ENCODE measurements at places on chromosomes 11 and 22.

- no peak for DNase-seq
Observed at GRCh38 chr22:30227438-30228228, 18.9 kb downstream of the LIF start.

GRCh38 chr11:92728628-92729027 is 240.8 kb upstream of the MTNR1B start:
- DNase-seq: no peak

- no peak for DNase-seq
Observed at GRCh38 chr11:87600938-87601337, 563.2 kb downstream of the TMEM135 start.

GRCh38 chr11:71530602-71531001 is 3.5 kb downstream of the KRTAP5-7 start:
- no peak for DNase-seq

- DNase-seq: peak; percentile 79
Observed at GRCh38 chr11:105975128-105975527, 46.9 kb downstream of the MSANTD4 start.

GRCh38 chr11:16806791-16807190 is 68.3 kb downstream of the C11orf58 start:
- DNase-seq: no peak

GRCh38 chr22:22817468-22818201 is 70.0 kb upstream of the IGLL5 start:
- no peak for DNase-seq

DNA sequence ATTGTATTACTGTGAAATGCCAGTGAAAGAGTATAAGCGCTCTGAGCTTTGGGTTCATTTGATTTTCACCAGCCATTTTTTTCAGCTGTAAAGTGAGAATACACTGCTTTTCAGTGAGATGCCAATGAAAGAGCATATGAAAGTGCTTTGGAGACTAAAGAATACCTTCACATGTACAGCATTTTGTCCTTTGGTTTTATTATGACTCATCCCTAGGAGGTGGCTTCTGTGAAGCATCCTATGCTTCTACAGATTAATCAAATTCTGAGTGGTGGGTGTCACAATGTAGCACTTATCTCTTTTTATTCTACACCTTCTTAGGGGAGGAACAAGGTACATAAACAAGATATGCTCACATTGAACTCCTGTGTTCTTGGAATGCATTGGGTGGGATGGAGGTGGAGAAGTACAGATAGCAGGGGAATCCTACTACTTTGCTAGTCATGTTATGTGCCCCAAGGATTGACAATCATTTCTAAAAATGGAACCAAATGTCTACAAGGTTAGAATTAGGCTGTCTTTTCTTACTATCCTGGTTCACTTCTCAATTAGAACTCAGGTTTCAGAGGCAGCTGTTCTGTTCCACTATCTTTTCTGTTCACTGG is 18.7 kb downstream of the TRIM44 start:
- no peak for DNase-seq

GRCh38 chr11:46248289-46249102 is 29.0 kb upstream of the CREB3L1 start:
- DNase-seq: peak; percentile 99

- DNase-seq: no peak
Observed at GRCh38 chr22:34429314-34429713, 509.0 kb upstream of the LARGE1 start.

- DNase-seq: peak; percentile 99
Observed at GRCh38 chr11:17267576-17267975, 9.0 kb upstream of the NUCB2 start.

GRCh38 chr11:14655435-14655834 is 11.8 kb downstream of the PDE3B start:
- DNase-seq: no peak

GRCh38 chr22:29584975-29585374 is 4.1 kb upstream of the NIPSNAP1 start:
- DNase-seq: no peak

DNA sequence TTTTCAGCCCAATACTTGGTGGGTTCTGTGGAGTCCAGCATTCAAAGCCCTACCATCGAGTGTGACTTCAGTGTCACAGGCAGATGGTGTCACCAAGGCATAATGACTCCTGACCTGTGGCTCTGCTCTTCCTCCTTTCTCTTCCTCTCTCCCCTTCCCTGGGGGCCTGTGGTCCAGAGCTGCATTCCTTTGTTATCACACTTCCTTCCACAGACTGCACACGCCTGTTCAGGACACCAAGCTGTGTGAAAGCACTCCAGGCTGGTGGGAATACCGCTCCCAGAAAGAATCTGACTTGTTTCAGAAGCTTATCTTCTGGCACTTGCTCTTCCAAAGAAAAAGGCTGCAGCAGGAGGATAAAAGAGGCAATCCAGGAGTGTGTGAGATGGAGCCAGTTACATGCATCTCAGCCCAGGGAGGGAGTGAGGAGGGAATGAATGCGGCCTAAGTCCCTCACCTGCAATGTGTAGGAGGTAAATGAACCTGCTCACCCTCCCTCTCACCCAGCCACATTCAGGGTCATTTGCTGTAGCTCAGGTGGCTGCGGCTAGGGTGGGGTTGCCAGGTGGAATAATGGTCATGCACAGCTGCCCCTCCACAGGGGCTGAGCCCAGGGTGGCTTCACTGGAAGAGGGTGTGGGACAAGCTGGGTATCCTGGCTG is 79.3 kb downstream of the ADAMTS15 start:
- DNase-seq: peak; percentile 49

DNA sequence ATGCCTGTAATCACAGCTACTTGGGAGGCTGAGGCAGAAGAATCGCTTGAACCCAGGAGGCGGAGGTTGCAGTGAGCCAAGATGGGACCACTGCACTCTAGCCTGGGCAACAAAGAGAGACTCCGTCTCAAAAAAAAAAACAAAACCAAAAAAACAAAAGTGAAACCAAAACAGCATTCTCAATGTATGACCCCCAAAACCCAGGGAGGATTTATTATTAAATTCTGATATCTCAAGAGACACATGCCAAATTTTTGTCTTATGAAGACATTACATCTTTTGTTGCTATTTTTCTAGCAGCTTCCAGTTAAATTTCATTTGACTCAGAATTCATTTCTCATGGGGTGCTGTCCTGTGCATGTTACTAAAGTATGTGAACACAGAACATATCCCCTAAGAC is 3.0 kb upstream of the YPEL4 start:
- no peak for DNase-seq

- peak; percentile 20 for DNase-seq
Observed at GRCh38 chr22:35995348-35995747, 33.3 kb downstream of the RBFOX2 start.

DNA sequence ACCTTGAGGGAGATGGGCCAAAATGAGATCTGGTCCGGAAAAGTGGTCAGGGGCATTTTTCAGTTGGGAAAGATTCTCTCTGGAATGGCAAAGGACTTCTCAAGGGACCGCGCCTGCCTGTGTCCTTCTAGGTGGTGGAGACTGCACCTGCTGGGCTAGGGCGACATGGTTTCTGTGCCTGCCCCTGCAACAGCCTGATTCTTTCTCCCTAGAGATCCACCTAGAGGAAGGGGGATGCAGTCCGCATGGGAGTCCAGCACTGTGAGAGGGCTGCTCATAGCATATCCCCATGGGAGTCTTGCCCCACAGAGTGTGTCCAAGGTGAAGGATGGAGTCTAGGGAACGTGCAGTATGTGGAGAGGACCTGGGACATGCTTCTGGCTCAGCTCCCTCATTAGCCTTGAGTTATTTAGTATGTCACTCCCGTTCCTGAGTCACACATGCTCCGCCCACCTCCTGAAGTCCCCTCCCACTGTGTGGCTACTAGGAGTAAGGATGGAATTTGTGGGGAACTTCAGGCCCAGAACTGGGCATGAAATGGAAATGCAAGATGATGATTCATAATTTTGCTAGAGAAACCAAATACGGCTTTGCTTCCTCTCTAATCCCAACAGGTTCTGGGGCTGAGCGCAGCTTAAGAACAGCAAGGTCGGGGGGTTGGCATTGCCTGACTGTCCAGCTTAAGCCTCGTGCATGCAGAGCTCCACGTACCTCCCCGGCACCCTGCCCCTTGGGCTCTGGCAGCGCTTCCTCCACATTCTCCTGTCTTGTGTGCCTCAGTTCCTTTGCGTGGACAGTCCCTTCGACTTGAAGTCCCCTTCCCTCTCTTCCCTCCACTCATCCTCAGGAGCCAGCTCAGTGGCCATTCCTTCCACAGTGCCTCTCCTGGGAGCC is 35.0 kb downstream of the GRIK4 start:
- DNase-seq: peak; percentile 94

DNA sequence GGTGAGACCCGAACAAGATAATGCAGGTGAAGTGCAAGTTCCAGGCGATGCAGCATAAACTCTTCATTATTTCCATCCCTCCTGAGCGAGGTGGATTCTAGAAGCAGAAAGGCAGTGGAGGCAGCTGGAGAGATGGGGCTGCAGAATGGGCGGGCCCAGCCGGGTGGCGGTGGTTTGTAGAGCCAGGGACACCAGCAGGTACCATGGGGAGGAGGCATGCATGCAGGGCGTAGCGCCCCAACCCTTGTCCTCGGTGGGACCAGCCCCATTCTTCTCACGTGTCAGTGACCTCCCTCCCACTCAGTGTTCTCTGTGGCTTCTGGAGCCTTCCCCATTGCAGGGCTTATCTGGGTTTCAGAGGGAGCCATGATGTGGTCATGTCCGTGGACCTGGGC is 38.0 kb downstream of the MPPED1 start:
- no peak for DNase-seq

GRCh38 chr22:30795118-30795517 is 100.4 kb downstream of the OSBP2 start:
- no peak for DNase-seq

DNA sequence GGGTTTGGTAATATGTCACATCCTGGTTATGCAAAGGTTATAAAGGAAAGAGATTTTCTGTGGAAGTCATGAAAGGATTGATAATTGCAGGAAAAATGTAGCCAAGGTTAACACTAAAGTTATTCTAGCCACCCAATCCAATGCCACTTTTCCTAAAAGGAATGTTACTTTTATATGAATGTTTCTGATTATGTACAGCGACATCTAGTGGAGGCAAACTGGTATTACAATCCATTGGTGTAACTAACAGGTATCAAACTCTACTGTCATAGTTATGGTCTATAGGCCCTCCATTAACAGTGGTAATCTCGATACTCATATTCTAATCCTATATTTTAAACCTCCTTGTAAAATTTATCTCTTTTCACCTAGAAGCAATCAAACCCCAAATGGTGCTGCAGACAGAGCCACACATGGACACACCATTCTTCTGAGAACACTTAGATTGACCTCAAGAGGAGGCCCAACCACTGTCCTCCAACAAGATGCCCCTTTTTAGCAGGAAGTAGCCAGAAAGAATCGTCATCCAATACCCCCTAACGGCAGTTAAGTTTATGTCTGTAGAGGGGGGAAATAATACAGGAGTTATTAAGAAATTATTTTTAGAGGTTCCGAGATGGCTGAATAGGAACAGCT is 74.9 kb upstream of the RAG2 start:
- DNase-seq: peak; percentile 62

GRCh38 chr11:46296528-46297448 is 19.3 kb downstream of the CREB3L1 start:
- peak; percentile 94 for DNase-seq
